CD8-positive, alpha-beta memory T cell (primary cell): ENCODE measurements at places on chromosomes 3 and 15. TPM values are rescaled to one million over a fixed set of nuclear protein-coding genes. Genes with fewer than 3 reads are reported as not detected.

GRCh38 chr15:76349301-76350070 is 12.9 kb downstream of the ISL2 start:
- H3K27ac ChIP-seq: no peak overlapping the region
- no peaks in the 10 kb centered on the region for H3K36me3 ChIP-seq
- H3K4me3 ChIP-seq: no peak overlapping the region
- DNase-seq: no peak
- peaks cover 28% of the 10 kb centered on the region for H3K27me3 ChIP-seq

DNA sequence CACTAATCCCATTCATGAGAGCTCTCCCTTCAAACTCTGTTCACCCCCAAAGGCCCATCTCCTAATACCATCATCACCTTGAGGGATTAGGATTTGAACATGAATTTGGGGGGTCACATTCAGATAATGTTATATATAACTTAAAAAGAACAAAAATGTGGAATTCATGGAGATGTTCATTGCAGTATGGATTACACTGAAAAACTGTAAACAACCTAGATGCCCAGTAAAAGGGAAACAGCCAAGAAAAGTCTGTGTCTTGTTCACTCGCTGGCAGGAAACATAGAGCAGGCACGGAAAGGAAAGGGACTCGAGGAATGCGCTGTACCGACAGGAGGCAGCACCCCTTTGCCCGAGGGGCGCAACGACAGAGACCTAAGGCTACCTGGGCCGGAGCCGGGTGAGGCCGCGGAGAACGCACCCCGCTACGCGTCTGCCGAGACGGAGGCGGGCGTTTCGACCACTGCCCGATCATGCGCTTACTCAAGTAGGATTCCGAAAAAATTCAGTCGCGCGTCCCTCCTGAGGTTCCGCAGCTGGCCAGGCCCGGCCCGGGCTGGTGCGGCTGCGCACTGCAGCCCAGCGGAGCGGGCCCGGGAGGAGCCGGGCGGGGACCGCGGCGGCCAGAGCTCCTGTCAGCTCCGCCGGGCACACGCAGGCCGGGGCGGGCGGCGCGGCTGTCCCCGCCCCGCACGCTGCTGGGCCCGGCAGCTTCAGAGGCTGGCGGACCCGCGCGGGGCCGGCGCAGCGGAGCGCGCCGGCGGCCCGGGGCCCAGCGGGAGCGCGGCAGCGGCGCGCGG is 862 bp upstream of the MAN2A2 start:
- DNase-seq: peak; percentile 59
- H3K27me3 ChIP-seq: no peaks in the 10 kb centered on the region
- H3K4me3 ChIP-seq: peak overlapping the region; percentile 87
- peaks cover 20% of the 10 kb centered on the region for H3K4me1 ChIP-seq
- H3K36me3 ChIP-seq: peaks cover 21% of the 10 kb centered on the region

DNA sequence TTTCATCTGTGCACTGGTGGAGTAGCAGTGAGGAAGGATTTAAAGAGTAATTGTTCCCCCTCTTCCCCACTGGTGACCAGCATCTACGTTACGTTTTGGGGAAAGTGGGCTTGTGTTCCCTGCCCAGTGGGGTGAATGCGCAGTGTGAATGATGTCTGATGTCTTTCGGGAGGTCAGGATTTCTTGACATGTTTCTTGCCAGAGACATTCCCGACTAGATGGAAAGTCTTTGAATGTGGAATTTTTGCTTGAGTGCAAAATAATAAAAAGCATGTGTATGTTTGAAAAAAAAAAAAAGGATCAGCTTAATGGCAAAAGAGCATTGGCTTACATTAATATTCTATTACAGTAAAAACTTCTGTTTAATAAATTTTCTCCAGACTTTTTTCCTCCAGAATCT is 632.2 kb downstream of the FOXP1 start:
- no peaks in the 10 kb centered on the region for H3K4me1 ChIP-seq
- no peak for DNase-seq
- no peaks in the 10 kb centered on the region for H3K27me3 ChIP-seq
- no peak overlapping the region for H3K27ac ChIP-seq

DNA sequence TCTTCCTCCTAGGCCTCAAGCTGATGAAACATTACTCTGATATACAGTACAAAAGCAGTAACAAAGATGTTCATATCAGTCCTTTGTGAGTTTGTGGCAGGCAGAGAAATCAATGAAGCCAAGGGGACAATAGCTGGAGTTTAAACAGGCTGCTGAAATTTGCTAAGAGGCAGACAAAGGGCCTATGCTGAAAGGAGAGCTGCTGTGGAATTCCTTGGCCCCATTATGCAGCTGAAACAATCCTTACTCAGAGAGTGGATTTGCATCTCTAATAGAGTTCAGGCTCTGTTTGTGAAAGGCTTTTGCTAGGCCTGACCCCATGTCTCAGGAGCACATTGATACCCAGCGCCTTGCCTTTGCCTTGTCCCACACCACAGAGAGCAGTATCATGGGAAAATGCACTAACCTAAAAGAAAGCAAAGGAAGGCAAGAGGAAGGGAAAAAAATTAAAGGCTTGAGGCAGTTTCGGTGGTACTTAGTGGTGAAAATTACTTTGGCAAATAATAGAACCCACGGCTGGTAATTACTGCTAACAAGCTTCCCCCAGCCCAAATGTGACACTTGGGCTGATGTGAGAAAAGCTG is 195.0 kb upstream of the EPHA3 start:
- H3K27ac ChIP-seq: no peak overlapping the region
- no peaks in the 10 kb centered on the region for H3K4me1 ChIP-seq
- no peak overlapping the region for H3K4me3 ChIP-seq
- DNase-seq: no peak
- H3K36me3 ChIP-seq: no peaks in the 10 kb centered on the region

Gene CYP1A2
- total RNA-seq: not detected

- no peak for DNase-seq
- H3K27me3 ChIP-seq: no peaks in the 10 kb centered on the region
- peaks cover under 1% of the 10 kb centered on the region for H3K4me1 ChIP-seq
- no peak overlapping the region for H3K27ac ChIP-seq
- no peaks in the 10 kb centered on the region for H3K36me3 ChIP-seq
Measured at GRCh38 chr3:192867645-192868044, 50.0 kb downstream of the MB21D2 start.

DNA sequence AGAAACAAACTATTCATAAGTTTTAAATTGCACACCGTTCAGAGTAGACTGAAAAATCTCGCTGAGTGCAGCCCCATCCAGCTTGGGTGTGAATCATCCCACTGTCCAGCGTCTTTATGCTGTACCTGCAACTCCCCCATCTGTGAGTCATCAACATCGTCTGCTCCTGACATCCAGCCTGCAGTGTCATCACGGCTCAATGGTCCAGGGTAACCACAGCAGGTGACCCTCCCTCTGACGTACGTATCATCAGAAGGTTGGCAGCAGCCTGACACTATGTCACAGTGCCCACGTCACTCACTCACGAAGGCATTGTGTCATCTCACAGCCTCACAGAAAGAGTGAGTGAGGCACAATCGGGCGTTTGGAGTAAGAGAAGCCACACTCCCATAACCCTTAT is 65.2 kb downstream of the TPRA1 start:
- no peak overlapping the region for H3K27ac ChIP-seq
- no peak for DNase-seq
- H3K4me3 ChIP-seq: no peak overlapping the region
- no peaks in the 10 kb centered on the region for H3K36me3 ChIP-seq
- H3K27me3 ChIP-seq: no peaks in the 10 kb centered on the region
- H3K4me1 ChIP-seq: no peaks in the 10 kb centered on the region

Gene CILP
- total RNA-seq: 0.04 TPM

GRCh38 chr15:49135342-49135857 is 20.0 kb downstream of the COPS2 start:
- no peak overlapping the region for H3K4me3 ChIP-seq
- H3K27me3 ChIP-seq: no peaks in the 10 kb centered on the region

GRCh38 chr3:16279010-16279801 is 14.2 kb downstream of the OXNAD1 start:
- H3K27me3 ChIP-seq: no peaks in the 10 kb centered on the region
- no peak overlapping the region for H3K27ac ChIP-seq
- no peaks in the 10 kb centered on the region for H3K36me3 ChIP-seq
- no peak overlapping the region for H3K4me3 ChIP-seq

Gene SPTSSB
- not detected for total RNA-seq

DNA sequence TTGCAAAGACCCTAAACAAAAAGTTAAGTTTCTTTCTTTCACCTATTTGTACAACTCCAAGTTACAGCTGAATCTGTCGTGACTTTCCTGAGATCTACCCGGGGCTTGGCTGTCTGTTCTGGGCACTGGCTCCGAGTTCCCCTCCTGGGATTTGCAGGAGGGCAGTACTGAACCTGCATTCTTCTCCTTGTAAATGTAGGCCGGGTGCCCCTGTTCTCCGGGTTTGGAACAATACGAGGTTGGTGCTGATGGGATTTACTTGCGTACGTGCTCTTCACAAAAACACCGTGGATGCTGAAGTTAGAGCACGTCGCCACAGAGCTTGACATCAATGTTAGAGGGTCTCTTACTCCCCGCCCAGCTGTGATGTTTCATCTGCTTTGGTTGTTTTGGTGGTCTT is 48.1 kb downstream of the KLHL25 start:
- no peak overlapping the region for H3K4me3 ChIP-seq
- no peaks in the 10 kb centered on the region for H3K27me3 ChIP-seq
- no peak for DNase-seq
- H3K36me3 ChIP-seq: peaks cover 63% of the 10 kb centered on the region
- H3K4me1 ChIP-seq: peaks cover 7% of the 10 kb centered on the region
- no peak overlapping the region for H3K27ac ChIP-seq

- no peaks in the 10 kb centered on the region for H3K27me3 ChIP-seq
- H3K4me3 ChIP-seq: no peak overlapping the region
- no peak for DNase-seq
- no peaks in the 10 kb centered on the region for H3K36me3 ChIP-seq
- no peak overlapping the region for H3K27ac ChIP-seq
Measured at GRCh38 chr15:90113166-90113565, 10.9 kb upstream of the IDH2 start.

- DNase-seq: no peak
- H3K27me3 ChIP-seq: no peaks in the 10 kb centered on the region
- no peaks in the 10 kb centered on the region for H3K4me1 ChIP-seq
Measured at GRCh38 chr3:154025007-154025406, 96.2 kb upstream of the ARHGEF26 start.

DNA sequence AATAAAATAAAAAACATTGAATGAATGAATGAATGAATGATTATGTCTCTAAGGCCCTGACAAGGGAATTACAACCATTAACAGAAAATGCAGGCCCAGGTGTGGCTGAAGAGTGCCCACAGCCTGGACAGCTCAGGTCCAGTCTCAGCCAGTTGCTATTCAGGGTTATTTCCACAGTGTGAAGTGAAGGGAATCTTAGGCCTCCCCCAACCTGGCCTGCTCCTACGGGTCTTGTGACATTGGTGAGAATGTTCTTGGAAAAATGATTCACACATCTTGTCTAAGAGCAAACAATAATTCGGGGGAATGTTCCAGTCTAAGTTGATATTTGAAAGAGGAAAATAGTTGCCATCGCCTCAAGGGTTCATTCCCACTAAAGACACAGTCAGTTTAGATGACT is 37.0 kb downstream of the MINDY4B start:
- no peak overlapping the region for H3K27ac ChIP-seq
- H3K4me1 ChIP-seq: no peaks in the 10 kb centered on the region
- no peaks in the 10 kb centered on the region for H3K36me3 ChIP-seq
- H3K4me3 ChIP-seq: no peak overlapping the region
- no peak for DNase-seq

DNA sequence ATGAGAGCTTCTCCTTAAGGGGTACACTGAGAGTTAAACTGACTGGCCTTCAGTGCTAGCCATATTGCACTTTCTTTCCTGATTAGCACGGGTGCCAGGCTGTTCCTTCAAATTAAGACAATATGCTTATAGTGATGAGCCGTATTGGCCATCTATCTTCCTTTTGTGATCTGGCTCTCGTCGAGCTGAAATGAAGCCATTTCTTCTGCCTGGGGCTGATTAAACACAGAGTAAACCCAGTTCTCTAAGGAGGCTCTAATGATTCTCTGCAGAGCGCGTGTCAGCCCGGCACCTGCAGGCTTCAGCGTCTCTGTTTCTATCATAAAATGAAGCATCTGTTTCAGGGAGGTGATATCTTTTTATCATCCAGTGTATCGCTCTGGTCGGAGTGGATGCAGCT is 107.5 kb upstream of the NR2F2 start:
- DNase-seq: no peak
- no peaks in the 10 kb centered on the region for H3K27me3 ChIP-seq
- no peak overlapping the region for H3K27ac ChIP-seq
- H3K4me1 ChIP-seq: no peaks in the 10 kb centered on the region
- no peak overlapping the region for H3K4me3 ChIP-seq

Gene CSPG5
- total RNA-seq: 0.50 TPM

DNA sequence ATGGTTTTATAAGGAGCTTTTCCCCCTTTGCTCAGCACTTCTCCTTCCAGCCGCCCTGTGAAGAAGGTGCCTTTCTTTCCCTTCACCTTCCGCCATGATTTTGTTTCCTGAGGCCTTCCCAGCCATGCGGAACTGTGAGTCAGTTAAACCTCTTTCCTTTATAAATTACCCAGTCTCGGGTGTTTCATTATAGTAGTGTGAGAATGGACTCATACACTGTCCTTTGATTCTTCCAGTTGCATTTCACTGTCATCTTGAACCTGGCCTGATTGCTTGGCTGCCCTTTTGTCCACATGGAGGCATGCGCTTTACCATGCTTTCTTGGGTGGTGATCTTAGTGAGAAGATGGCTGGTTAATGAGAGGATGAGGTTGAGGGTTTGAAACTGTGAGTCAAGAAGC is 23.2 kb downstream of the USP13 start:
- H3K4me1 ChIP-seq: no peaks in the 10 kb centered on the region
- no peak overlapping the region for H3K4me3 ChIP-seq
- no peak overlapping the region for H3K27ac ChIP-seq

Gene ROPN1
- not detected for total RNA-seq

- DNase-seq: no peak
- no peaks in the 10 kb centered on the region for H3K36me3 ChIP-seq
- H3K27me3 ChIP-seq: no peaks in the 10 kb centered on the region
Measured at GRCh38 chr3:21185816-21186314, 565.1 kb downstream of the ZNF385D start.

Gene KIF7
- total RNA-seq: 2.7 TPM
